SJCRH30 (cell line): ENCODE measurements at places on chromosomes 16 and 17.

DNA sequence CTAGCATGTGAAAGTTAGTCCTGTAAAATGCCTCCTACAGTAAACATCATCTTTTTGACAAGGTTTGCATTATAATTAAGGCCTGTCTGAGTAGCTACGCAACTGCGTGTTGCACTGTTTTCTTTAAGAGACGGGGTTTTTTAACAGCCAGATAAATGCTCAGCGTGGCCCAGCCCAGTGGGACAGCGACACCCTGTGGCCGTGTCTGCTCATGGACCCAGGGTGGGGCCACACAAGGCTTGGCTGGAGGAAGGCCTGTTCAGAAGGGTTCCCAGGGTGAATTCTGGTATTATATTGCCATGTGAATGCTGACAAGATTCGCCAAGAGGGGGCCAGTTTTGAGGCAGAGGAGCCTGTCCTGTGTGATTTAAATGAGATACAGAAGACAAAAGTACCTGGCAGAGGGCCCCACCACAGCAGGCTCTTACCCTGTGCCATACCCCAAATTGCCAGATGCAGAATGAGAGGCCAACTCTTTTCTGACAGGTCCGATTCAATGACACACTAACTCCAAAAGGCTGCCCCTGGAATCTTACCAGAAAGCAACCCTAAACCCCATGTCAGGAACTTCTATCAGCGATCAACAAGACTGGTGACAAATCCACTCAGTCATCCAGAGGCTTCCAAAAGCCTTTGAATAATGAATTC, 65.9 kb upstream of the IRX6 start:
- DNase-seq: peak; percentile 60

DNA sequence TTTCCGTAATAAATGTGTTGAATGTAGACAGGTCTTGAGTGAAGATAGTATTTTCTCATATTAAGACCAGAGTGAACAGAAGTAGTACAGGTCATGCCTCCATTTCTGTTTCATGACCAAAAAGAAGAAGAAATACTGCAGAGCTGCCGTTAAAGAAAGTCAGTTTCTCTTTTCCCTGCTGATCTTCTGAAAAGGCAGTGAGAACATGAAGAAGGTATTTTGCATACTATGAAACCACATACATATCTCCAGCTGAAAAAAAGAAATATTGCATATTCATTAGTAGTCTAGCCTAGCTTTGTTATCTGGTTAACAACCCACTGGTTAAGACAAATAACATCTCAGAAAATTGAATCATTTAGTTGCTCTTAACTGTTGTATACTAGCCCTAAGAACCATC, 138.4 kb downstream of the PHKB start:
- no peak for DNase-seq

GRCh38 chr16:10616756-10617640, 36.6 kb upstream of the EMP2 start:
- DNase-seq: peak; percentile 76

DNA sequence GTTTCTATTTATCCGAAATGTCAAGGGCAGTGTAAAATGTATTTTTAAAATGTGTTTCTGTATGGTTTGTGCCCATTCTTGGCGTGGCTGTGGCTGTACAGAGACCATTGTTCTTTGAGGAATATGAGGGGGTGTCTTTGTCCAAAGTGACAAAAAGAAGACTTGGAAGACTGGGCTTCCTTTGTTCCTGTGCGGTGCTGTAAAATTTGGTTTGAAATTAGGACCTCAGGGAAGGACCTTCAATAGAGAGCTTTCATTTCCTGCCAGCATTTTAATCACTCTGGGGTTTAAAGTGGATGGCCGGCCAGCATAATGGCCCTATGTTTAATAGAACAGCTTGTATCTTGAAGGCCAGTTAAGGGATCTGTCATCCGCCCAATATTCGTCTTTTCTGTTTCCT, 190.1 kb upstream of the TBX2 start:
- DNase-seq: peak; percentile 58

DNA sequence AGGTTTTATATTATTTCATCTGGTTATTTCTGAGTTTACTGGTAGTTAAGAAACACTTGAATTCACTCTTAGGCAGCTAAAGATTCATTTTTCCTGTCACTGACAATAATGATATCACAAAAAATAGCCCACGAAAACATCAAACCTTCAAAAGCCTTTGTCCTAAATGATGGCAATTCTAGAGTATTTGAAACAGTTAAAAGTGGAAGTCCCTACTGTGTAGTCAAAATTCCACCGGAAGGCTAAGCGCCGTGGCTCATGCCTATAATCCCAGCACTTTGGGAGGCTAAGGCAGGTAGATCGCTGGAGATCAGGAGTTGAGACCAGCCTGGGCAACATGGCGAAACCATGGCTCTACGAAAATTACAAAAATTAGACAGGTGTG, 103.5 kb downstream of the HIC1 start:
- no peak for DNase-seq

DNA sequence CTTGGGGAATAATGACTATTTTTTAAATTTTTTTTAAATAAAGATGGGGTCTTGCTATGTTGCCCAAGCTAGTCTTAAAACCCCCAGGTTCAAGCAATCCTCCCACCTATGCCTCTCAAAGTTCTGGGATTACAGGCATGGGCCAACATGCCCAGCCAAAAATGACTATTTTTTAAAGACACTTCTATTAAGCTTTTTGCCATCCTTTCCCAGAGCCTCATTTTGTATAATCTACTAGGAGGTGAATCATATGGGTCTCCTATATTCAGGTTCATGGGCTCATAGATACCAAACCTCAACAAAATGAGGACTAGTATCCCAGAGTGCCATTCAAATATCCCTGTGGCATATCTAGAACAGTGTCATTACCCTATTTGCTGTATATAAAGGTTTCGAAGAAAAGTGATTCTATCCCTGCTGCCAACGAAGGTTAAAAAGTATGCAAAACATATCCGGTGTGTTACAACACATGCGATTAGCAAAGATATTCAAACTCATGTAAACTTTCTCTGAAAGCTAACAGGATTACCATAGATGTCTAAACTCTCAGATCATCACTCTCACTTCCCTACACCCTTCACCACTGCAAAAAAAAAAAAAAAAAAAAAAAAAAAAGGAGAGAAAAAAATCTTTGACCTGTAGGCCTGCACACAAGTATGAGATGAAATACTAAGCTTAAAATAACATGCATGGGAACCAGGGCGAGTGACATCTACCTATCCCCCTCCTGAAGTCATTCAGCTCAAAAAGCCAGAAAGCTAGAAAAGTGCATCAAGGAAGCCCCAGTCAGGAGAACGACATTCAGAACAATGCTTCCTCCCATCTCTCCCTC, 23.5 kb downstream of the XPO6 start:
- DNase-seq: no peak

GRCh38 chr17:67867591-67867990, 42.3 kb downstream of the BPTF start:
- DNase-seq: no peak

DNA sequence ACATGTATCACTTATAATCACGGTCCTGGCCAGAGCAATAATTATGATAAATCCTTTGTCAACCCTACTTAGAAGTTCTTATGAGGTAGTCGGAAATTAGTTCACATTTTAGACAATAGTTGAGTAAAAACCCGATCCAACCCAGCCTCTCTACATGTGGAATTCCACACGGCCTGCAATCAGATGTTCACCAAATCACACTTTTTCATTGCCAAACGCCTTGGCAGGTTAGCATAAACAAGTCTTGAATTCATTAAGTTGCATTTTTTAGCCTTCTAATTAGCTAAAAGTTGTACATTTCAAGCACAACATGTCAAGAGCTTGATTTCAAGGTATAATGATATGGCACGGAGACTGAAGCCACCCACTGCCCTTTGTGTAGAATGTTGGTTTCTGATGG, 65.3 kb downstream of the FOXL1 start:
- no peak for DNase-seq

DNA sequence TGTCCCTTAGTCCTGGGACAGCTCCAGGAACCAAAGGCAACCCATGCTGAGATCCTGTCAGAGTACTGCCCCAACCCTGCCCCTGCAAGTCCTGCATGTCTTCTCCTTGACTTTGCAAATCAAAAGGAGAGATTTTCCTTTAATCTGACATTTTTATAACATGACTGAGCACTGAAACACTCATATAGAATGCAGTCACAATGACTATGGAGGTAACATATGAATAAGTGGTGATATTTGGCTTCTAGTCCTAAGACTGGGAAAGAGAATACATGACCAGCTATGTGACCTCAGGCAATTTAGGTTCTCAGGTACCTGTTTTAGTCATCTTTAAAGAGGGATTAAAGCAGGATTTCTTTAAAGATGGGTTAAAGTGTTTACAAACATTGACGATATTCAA, 941.6 kb upstream of the CDH8 start:
- no peak for DNase-seq

GRCh38 chr16:82061861-82062525, 26.9 kb downstream of the HSD17B2 start:
- no peak for DNase-seq

DNA sequence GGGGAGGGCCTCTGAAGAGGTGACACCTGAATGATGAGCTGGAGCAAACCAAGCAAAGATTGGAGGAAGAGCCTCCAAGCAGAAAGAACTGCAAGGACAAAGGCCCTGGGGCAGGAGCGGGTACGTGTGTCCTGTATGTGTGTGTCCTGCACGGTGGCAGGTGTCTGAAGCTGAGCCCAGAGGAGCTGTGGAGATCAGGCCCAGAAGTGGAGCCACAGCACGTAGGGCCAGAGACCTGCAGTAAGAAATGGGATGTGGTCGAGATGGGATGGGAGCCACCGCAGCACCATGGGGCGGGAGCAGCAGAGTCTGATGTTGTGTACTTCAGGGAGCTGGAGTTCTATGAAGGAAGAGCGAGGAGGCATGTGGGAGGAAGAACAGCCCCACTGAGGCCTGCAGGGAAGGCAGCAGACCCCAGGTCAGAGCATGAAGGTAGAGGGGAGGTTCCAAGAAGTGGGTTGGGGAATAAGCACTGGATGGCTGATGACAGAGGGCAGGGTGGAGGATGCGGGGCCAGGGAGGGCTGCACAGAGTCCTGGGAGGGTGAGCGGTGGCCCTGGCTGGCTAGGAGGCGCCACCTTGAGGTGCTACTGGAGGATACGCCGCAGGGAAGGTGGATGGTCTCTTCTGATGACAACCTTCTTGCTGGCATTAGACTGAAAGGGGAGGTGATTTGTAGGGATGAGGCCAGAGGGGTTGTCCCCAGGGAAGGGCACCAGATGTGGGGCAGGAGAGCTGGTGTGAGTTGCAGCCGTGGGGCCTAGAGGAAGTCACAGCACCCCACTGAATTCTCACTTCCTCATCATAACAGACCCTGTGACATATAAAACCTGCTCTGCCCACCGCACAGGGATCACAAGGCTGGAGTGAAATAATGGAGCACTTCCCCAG, 10.6 kb upstream of the CETP start:
- DNase-seq: peak; percentile 88

GRCh38 chr17:37273409-37274051, 102.3 kb upstream of the C17orf78 start:
- DNase-seq: peak; percentile 33

- DNase-seq: no peak
These were observed 266.6 kb downstream of the CA10 start for GRCh38 chr17:51891936-51892335.

- no peak for DNase-seq
These were observed 8.9 kb upstream of the TEDC2 start for GRCh38 chr16:2450975-2451381.

DNA sequence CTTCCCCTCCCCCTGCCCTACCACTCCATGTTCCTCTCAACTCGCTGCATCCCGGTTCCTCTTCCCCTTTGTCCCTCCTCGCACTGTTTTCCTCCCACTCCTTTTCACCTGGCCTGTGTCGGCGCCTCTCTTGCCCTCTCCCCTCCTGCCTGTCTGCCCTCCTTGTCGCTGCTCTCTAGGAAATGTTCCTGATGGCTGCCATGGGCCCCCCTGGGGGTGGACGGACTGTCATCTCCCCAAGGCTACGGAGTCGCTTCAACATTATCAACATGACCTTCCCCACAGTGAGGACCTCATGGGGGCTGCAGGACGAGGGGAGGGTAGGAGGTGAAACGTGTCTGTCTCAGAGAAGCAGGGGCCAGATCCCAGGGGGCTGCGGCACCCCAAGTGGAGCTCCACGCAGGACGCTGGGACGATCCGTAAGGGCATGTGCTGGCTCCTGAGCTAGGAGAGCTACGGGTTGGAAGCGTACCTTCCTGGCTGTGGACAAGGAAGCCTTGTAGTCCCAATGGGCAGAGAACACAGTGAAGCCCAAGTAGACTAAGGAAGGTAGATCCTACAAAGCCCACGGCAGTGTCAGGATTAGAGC, 39.8 kb upstream of the KDM6B start:
- DNase-seq: no peak

GRCh38 chr17:63277629-63278028, 168.5 kb downstream of the CYB561 start:
- no peak for DNase-seq

- DNase-seq: no peak
These were observed 37.1 kb upstream of the DOC2B start for GRCh38 chr17:218432-219110.

DNA sequence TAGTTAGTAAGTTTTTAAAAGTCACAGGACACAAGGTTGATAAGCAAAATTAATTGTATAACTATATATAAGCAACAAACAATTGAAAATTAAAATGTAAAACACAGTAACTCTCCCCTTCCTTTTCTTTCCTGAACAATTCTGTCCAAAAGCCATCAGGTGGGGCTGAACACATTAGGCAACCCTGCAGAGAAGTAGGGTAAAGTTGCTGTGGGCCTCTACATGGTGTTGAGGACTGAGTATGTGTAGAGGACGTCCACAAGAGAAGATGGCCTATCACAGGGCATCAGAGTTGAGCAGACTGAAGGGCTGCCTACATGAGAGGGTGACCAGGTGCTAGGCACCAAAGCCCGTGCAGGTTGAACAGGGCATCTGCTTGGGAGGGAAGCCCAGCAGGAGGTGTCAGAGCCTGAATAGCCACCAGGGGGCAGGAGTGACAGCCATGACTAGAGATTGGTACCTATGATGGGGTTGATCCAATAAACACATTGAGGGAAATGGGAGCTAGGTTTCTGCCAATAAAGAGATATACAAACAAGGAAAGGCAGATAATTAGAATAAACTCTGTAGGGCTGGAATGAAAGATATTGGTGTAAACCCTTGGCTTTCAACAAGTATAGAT, 415.1 kb downstream of the NPIPA8 start:
- DNase-seq: peak; percentile 64

GRCh38 chr16:89448656-89449055, 41.7 kb downstream of the ANKRD11 start:
- no peak for DNase-seq

DNA sequence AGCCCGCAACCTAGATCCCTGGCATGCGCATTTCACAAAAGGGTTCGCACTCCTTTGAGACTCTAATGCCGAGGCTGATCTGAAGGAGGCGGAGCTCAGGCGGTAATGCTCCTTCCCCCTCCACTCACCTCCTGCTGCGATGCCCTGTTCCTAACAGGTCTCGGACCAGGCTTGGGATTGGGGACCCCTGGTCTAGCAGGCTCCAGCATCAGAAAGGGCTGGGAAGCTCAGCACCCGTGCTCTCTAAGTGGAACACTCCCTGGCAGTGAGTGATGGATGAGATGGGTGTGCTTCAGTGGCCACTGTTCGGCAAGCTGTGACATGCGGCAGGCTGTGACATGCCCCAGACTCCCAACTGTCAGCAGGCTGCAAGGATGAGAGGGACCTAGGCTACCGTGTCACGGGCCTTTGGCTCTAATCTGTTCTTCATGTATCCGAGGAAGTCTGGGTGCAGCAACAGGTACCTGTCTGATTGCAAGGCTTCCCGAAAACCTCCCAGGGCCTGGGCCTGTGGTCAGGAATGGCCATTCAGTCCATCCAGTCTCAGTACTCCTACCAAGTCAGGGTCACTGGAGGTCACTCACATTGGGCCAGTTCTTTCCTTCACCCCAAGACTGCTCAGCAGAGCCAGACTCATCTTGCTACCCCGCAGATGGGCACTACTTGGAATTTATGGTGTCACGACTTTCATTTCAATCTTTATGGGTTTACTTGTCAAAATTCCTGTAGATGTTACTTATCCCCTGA, 1.3 kb upstream of the ST6GALNAC2 start:
- DNase-seq: peak; percentile 40
